ENCODE measurements at places on chromosomes 6 and 20.

DNA sequence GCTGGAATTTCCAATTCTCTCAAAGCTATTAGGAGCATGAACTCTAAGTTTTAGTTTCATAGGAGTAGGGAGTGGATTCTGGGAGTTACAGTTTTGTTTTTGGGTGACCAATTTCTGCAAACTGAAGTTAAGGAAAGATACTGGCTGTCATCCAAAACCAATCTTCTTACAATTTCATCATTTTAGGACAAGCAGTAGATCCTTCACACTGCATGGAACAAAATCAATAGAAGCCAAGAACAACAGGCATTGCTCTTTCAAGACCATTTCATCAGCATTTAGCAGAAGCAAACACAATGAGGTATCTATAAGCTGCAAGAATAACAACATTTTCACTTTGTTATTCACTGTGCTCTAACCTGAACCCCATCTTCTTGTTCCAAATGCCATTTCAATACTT lies 173.0 kb downstream of the GMDS start:
- no peak for DNase-seq

DNA sequence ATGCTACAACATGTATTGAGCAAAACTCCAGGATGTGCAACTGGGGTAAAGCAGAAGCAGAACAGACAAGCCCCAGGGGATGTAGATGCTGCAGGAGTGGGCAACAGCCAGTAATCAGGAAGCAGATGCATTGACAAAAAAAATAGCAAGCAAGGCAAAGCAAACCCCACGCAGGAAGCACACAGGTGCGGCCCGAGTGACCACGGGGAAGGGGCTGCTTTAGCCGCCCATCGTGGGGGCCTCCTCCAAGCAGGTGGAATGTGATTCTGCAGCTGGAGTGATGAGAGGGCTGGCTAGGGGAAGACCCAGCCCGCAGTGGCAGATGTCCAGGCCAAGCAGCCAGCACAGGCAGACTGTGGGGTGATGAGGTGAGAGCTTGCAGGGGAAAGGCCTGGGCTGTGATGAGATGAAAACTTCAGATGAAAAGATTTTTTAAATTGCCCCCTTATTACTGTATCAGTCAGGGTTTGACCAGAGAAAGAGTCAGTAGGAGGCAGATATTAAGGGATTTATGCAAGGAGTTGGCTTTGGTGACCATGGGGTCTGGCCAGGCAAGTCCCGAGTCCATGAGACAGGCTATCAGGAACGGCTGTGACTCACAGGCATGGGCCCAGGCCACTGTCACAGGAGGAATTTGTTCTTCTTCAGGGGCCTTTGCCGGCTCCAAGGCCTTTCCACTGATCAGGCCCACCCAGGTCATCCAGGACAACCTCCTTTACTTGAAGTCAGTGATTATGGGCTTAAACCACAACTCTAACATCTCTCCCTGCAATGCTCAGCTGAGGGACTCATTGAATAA lies 207.6 kb downstream of the ANKRD60 start:
- no peak for DNase-seq

GRCh38 chr6:20092071-20092566 lies 120.2 kb downstream of the MBOAT1 start:
- peak; percentile 30 for DNase-seq

DNA sequence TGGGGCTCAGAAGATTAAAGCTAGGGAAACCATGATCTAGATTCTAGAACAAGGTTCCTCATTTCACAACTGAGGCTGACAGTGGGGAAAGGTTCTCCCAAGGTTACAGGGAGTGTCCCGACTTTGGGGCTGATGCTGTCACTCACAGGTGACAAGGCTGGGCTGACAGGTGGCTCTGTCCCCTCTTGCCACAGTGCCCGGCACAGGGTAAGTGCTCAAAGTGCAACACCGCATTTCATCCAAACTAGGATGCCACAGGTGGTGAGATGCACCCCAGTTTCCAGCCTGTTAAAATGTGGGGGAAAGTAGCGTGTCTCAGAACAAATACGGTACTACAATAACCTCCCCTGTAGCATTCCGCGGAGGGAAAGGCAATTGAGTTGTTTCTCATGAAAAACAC lies 7.8 kb downstream of the ZBP1 start:
- no peak for DNase-seq

DNA sequence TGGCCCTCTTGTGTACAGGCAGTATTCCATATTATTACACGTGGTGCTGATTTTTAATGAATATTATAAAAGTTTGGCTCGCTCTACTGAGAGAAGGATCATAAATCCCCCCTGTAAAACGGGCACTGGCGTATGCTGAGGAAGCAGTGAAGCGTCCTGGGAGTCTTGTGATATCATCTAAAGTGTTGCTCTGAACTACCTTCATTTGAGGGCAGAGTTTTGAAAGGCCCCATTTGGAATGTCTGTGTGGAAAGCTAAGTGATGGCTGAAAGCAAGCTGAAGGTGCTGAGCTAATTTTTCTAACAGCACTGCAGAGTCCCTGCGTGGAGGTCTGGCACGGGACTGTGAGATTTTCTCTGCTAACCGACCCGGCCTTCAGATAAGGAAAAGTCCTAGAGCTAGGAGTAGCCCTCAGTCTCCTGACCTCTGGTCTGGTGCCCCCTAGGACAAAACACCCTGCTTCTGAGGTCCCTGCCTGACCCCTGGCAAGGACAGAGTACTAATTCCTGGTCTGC lies 1.3 kb upstream of the BACH2 start:
- DNase-seq: no peak

DNA sequence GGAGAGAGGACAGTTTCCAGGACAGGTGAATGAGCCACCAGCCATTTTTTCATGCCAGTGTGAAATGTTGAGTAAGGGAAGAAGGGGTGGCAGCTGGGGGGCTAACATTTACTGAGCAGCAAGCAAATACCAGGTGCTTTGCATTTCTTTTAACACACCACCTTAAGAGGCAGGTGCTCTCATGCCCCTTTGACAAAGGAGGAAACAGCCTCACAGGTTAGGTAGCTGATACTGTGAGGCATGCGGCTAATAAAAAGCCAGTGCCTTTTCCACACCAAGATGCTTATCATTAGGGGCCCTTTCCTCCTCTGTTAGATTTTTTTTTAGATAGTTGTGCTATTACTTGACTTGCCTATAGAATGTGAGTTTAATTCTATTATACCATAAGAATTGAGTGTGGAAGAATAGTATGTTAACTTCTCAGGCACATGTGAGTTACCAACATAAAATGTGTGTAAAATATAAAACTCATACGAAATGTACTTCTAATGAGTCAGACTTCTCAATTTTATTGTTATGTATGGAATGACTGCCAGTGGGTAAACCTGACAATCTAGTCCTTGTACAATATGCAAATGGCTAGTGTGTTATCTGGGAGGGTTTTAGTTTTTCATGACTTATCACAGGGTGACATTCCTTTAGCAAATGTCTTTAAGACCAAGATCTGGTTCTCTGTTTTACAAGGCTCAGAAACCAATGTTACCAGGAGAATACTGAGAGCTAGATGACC lies 260.0 kb downstream of the TMEM242 start:
- DNase-seq: no peak

DNA sequence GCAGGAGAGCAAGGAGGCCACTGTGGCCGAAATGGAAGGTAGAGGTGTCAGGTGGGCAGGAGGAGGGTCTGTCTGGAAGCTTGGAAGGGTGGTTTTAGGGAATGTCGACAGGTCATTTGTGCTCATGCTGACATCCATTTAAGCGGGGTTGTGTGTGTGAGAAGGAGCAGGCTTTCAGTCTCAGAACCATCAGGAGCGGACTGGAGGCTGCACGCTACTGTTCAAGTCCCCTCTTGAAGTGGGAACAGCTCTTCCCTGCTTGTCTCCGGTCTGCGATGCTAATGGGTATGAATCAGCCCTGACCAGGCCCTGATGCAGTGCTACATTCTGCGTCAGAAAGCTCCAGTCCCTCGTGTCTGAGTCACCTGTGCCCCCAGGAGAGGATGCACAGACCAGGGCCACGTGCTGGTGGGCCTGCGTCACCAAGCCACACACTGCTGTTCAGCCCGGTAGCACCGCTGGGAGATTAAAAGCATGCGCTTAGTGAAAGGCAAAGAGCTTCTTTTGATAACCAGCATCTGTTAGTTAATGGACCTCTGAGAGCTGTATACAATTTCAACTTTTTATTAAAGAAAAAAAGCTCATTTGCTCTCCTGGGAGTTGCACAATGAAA lies 58.0 kb downstream of the APCDD1L start:
- no peak for DNase-seq

DNA sequence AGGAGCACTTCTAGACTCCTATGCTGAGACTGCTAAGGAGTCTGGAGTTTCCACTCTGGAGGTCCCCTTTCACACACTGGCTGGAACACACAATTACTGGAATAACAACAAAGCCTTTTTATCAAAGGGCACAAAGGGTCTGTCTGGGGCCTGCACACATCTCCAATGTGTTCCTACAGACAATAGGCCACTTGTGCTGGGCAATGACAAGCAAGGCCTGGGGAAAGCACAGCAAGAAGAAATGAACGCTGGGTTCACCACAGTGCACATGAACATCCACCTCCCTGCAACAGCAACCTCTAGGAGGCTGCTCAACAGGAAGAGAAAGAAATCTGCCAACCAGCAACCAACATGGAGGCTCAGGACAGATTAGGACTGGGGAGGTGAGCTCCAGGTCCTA lies 43.9 kb downstream of the TRPC4AP start:
- DNase-seq: no peak

DNA sequence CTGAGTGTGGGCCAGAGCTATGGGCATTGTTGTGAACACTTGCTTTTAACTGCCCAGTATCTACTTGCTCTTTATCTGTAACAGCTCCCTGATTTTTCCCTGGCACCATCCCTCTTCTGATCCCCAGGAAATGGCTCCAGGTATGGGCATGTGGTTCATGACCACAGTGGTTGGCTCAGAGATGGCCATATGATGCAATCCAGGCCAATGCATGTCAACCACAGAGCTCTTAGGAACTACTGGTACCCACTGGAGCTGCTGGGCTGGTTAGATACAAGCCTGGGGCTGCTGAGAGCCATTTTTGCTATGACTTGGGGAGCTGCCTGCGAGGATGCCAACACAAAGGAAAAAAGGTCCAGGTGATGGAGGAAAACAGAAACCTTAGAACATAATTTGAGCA lies 55.6 kb downstream of the KCNB1 start:
- DNase-seq: no peak

DNA sequence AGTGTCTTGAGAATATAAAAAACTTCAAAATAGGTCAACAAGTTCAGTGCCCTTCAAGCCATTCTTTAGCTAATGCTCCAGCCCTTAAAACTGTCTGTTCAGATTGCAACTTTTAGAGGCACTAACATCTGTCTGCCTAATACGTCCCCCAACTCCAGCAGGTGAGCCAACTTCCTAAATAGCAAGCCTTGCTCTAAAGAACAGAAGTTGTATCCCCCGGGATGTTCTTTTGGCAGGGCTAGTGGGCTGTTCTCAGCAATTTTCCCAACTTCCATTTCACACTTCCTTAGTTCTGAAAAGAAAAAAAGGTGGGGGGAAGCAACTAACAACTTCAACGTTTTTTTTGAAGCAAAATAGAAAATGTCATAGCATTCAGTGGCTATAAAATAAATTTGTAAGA lies 290.0 kb upstream of the PTCHD4 start:
- no peak for DNase-seq
